Activated CD4-positive, CD25-positive, alpha-beta regulatory T cell treated with anti-CD3 and anti-CD28 coated beads, Interleukin-2, amount 50 U/mL, for 24 hours (primary cell): ENCODE measurements at places on chromosomes 1 and 21.

GRCh38 chr1:10082785-10083479 is 50.2 kb downstream of the UBE4B start:
- ATAC-seq: no peak

GRCh38 chr1:152347116-152347728 is 12.6 kb downstream of the FLG2 start:
- ATAC-seq: no peak

DNA sequence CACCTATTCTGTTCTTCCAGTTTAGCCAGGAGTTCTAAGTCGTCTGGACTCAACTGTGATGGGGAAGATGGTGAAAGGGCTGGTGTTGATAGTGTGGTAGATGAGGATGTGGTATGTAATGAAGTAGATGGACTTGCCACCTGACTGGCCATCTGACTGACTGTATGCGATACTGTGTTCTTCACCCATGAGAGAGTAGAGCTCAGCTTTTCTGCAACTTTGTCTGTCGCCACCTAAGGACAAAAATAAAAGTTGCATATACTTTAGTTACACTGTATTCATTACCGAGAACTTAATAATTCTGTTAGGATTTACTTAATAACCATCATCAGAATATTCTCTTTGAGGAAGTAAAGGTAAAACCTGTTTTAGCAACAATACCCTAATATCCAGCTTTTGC is 48.5 kb downstream of the EVI5 start:
- no peak for ATAC-seq

DNA sequence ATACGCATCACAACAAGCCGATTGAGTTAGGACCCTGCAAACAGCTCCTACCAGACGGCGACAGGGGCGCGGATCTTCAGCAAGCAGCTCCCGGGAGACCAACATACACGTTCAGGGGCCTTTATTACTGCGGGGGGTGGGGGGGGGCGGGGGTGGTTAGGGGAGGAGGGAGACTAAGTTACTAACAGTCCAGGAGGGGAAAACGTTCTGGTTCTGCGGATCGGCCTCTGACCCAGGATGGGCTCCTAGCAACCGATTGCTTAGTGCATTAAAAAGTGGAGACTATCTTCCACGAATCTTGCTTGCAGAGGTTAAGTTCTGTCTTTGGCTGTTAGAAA is 162.0 kb downstream of the RUNX1 start:
- ATAC-seq: no peak

GRCh38 chr1:182003025-182003725 is 58.3 kb downstream of the ZNF648 start:
- no peak for ATAC-seq

DNA sequence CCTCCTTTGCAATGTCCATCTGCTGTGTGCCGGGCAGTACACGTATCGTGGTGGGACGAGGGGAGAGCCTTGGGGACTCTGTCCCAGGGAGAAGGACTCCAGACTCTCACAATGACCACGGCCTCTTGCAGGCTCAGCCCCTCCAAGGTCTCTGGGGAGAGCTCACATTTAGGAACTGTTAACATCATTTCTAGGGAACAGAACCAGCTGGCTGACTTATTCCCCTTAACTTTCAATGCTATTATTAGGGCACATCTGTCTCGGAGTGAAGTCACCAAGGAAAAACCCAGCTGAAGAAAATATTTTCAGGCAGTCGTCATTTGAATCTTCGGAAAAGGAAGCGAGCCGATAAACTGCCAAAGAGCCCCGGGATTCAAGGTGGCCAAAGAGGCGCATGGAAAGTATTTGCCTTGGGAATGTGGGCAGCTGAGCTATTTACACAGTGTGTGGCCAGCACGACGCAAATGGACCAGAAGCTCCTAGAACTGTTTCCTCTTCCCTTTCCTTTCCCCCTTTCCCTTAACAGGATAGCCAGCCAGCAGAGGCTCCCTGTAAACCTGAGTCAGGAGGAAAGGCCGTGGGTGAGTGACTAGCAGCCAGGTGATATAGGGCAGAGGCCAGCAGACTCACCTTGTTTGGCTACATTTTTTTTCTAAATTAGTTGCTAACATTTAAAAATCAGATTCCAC is 74.5 kb downstream of the ITPKB start:
- ATAC-seq: no peak

DNA sequence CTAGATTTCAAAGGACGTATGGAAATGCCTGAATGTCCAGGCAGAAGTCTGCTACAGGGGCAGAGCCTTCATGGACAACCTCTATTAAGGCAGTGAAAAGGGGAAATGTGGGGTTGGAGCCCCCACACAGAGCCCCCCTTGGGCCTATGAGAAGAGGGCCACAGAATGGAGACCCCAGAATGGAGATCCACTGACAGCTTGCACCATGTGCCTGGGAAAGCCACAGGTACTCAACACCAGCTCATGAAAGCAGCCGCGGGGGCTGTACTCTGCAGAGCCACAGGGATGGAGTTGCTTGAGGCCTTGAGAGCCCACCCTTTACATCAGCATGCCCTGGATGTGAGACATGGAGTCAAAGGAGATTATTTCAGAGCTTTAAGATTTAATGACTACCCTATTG is 108.7 kb downstream of the DMRTB1 start:
- no peak for ATAC-seq

DNA sequence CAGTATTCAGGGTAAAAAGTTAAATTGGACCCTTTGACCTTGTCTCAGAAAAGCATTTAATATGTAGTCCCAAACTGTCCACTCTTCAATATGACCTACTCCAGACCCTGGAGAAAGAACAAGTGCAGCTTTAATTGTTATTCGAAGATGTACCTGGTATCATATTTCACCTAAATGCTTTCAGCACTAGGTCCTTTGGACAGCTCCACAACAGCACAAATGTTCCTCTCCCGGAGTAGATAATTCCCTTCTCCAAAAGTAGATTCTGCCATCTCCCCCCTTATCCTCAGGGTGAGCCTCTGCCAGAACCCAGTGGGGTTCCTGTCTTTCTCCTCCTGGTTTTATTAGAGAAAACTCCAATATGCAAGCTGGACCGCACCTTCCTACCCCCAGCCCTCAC is 104.5 kb upstream of the AJAP1 start:
- no peak for ATAC-seq

- ATAC-seq: no peak
Observed at GRCh38 chr1:46455951-46456350, 33.7 kb upstream of the DMBX1 start.

- ATAC-seq: no peak
Observed at GRCh38 chr1:180392020-180392419, 110.4 kb downstream of the ACBD6 start.

DNA sequence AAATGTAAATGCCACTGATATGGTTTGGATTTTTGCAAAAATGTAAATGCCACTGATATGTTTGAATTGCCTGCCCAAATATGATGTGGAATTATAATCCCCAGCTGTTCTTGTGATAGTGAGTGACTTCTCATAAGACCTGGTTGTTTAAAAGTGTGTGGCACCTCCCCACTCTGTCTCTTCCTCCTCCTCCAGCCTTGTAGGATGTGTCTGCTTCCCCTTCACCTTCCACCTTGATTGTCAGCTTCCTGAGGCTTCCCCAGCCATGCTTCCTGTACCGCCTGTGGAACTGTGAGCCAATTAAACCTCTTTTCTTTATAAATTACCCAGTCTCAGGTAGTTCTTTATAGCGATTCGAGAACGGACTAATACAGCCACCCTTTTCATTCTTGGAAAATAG is 1.3 kb upstream of the CCT8 start:
- no peak for ATAC-seq

GRCh38 chr1:205907794-205908193 is 35.5 kb downstream of the SLC26A9 start:
- no peak for ATAC-seq

DNA sequence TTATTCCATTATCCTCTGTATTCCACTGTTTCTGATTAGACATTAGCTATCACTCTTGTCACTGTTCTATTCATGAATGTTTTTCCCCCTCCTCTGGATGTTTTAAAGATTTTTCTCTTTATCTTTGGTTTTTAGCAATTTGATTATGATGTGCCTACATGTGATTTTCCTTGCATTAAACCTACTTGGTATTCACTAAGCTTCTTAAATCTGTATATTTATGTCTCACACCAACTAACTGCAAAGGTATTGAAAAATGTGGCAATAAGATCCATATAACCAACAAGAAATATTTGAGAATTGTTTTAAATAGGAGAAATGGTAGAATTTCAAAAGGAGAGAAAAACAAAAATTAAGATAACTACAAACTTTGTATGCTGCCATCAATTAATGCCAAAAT is 25.2 kb downstream of the FAF1 start:
- ATAC-seq: no peak

DNA sequence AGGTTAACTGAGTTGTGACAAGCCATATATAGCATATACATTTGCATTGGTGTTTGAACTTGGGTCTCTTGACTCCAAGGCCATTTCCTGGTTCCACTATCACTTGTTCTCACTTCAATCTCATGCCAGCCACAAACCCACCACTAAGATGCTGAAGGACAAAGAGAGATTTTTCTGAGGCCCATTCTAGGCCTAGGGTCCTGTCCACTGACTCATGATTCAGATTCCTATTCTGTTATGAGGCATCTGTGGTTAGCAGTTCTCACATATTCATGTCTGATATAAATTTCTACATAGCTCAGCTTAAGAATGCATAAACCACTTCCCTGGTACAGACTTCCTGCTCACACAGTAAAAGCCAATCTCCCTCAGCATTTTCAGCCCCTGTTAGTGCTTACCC is 326.1 kb upstream of the BEND5 start:
- ATAC-seq: no peak

DNA sequence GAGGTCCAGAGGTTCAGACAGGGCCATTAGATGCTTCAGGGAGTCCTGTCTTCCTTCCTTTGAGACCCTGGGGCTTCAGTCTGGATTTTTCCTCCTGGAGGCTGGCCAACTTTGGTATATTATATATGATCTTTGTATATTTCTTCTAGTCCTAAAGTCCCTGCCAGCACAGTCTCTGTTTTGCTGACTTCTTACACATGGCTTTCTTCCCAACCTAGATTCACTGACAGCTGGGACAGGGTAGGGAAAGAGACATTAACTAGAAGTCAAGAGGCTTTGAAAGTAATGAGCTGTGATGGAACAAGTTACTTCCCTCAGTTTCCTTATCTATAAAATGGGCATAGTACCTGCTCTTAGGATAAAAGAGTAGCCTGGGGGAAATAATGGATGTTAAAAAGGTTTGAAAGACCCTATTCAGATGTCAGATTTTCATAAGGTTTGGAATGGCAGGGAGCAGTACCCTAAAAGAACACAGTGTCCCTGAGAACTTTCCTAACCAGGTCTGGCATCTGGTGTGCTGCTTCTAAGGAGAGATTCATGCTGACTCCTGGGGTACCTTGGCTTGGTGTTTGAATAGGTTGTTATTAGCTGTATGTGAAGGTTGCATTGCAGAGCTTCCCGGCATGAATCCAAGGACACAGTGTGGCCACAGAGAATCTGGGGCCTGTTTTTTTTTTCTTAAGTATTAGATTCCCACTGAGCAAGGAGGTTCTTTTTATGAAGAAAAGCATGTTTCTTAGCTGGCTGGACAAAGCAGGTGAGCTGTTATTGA is 47.6 kb downstream of the RASSF5 start:
- no peak for ATAC-seq

DNA sequence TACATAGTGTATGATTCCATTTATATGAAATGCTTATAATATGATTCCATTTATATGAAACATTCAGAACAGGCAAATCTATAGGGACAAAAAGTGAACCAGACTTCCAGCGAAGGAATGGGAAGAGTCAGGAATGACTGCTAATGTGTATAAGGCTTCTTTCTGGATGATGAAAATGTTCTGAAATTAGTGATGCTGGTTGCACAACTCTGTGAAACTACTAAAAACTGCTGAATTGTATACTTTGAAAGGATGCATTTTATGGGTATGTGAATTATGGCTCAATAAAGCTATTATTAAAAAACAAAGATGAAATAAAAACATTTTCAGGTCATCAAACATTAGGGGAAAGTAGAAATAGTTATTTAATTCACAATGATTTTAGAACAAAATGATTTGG is 14.1 kb upstream of the IL24 start:
- ATAC-seq: no peak

GRCh38 chr1:208374391-208374941 is 130.3 kb upstream of the PLXNA2 start:
- no peak for ATAC-seq

DNA sequence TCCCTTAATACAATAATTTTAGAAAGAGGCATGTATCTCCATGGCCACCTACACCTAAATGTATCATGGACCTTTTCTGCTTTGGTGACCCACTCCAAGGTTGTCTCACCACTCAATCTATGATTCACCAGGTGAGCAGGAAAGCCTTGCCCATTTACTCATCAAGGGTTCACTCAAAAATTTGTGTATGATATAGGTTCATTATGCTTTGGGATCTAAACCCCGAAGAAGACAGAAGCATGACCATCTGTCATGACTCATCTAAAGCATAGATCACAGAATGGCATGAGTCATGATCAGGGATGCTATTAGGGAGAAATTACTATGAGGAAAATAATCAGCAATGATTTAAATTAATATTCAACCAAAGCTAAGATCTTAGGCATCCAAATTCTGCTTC is 38.5 kb downstream of the PYHIN1 start:
- ATAC-seq: peak; percentile 73

- ATAC-seq: no peak
Observed at GRCh38 chr1:227793948-227794816, 21.3 kb upstream of the PRSS38 start.

GRCh38 chr1:211734359-211734758 is 58.9 kb upstream of the NEK2 start:
- no peak for ATAC-seq

DNA sequence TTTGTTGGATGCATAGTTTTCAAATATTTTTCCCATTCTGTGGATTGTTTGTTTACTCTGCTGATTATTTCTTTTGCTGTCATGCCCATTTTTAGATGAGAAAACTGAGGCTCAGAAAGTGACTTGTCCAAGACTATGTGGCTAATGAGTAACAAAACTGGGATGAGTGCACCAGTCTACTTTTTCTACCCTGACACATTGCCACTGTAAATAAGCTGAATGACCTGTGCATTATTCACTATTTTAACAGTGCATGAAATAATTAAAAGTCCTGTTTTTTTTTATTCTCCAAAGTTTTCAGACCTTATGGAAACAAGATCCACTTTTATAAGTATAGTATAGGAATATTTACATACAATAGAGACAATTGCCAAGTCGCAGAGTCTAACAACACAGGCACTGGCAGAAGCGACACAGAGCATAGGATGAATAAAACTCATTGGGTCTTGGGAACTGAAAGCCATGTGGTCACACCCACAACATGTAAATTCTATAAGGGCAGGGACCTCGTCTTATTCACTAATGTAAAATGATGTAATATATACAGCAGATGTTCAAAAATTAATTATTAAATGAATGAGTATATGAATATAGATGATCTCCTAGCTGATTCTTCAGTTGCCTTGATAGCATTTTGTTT is 45.2 kb downstream of the HLX start:
- ATAC-seq: no peak

GRCh38 chr1:92026806-92027205 is 3.0 kb upstream of the EPHX4 start:
- no peak for ATAC-seq

- no peak for ATAC-seq
Observed at GRCh38 chr1:43410571-43410970, 20.9 kb downstream of the SZT2 start.

- ATAC-seq: no peak
Observed at GRCh38 chr1:26189751-26190275, 589 bp upstream of the CATSPER4 start.

- no peak for ATAC-seq
Observed at GRCh38 chr1:27968692-27969091, 8.9 kb downstream of the XKR8 start.
